ENCODE measurements at places on chromosomes 13 and 19. TPM values are rescaled to one million over a fixed set of nuclear protein-coding genes. Genes with fewer than 3 reads are reported as not detected.

DNA sequence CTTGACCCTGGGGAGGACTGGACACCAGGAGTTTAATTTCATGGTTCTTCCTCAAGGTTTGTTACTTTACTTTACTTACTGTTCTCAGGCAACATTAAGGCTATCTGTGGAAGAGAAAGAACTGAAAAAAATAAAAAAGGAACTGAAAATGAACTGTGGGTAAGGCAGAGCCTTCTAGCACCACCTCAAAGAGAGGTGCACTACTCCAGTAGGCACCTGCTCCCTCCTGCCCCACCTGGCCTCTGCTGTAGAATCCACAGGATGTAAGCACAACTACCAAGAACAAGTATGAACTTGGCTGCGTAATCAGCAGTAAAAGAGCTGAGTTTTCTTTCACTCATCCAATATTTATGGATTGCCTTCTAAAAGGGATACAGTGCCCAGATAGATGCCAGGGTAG, 12.2 kb downstream of the ZNF112 start:
- H3K27ac ChIP-seq: peak overlapping the region; percentile 75
- H3K4me3 ChIP-seq: no peak overlapping the region
- H3K4me1 ChIP-seq: peaks cover 10% of the 10 kb centered on the region
- H3K27me3 ChIP-seq: no peaks in the 10 kb centered on the region

- no peak for DNase-seq
- no peaks in the 10 kb centered on the region for H3K27me3 ChIP-seq
- H3K27ac ChIP-seq: no peak overlapping the region
Measured at GRCh38 chr13:111883571-111884343, 183.2 kb upstream of the SOX1 start.

KCTD4 gene
- not detected for total RNA-seq

POGLUT2 gene
- not detected for total RNA-seq

LHB gene
- not detected for total RNA-seq

Measured in activated B cell treated with CpG ODN at 0.5 μM for 24 hours (primary cell).